Stimulated activated CD8-positive, alpha-beta memory T cell treated with anti-CD3 and anti-CD28 coated beads, Interleukin-4, amount 100 ng/mL, for 4 hours (primary cell): ENCODE measurements at places on chromosomes 11 and 22.

- no peak for DNase-seq
These were observed 13.7 kb upstream of the DRD2 start for GRCh38 chr11:113488931-113489351.

DNA sequence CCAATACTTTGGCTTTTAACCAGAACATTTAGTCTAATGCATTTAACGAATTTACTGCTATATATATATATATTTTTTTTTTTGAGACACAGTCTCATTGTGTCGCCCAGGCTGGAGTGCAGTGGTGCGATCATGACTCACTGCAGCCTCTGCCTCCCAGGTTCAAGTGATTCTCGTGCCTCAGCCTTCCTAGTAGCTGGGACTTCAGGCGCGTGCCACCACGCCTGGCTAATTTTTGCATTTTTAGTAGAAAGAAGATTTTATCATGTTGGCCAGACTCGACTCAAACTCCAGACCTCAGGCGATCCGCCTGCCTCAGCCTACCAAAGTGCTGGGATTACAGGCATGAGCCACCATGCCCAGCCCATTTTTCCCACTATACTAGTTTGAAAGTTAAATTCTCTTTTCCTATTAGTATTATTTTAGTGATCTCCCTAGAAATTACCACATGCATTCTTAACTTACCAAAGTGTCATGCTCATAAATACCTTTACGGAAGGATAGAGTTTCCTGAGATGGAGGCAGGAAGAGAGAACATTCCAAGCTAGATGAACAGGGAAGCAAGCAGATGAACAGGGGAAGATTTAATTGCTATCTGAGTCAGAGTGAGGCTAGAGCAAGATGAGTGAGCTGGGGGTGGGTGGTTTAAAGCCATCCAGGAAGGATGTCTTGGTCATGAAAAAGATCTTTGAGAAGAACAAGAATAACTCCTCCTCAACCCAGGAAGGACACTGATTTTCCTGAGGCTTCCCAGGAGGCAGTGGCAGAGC, 4.4 kb upstream of the PGAP2 start:
- no peak for DNase-seq

- DNase-seq: no peak
These were observed 43.6 kb downstream of the MRE11 start for GRCh38 chr11:94450048-94450447.

DNA sequence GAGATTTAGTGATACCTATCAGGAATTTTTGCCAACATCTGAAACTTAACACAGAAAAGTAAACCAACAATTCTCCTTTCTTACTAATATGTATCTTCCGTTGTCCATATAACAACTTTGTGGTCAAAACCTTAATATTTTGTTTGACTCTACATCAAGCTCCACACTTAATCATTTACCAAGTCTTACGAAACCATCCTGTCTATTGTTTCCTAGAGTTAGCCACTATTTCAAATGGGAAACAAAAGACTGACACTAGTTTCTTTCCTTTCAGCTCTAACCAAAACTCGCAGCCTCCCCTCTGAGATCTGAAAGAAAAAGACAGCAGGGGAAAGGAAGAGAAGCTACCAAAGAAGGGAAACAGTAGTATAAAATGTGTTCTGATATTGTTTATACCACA, 26.5 kb upstream of the PRDM10 start:
- no peak for DNase-seq

DNA sequence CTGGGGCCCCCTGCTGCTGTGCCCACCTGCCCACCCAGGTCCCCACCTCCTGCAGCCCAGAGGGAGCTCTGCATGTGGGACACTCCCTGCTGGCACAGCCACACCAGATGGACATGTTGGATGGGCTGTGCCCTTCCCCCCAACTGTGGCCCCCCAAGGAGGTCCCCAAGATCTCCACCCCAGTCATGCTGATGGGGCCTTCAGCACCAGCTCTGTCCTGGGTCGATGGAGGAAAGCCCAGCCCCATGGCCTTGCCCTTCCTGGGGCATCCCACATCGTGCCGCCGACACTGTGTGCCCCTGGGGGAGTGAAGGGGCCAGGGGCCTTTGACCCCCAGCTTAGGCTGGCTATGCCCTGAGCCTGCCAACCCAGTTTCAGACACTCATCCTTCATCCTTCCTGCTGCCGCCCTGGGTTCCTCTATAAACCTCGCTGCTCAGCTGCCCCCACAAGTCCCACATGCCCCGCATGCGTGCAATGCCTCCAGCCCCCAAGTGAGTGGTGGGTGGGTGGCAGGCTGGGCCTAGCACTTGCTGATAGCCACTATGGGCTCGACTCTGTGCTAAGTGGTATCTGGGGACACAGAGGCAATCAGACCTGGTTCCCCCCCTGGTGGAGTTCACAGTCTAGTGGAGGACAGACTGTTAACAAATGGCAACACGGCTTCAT, 3.9 kb upstream of the DPP3 start:
- no peak for DNase-seq
